ENCODE measurements at places on chromosomes 6 and 20.

- no peak for DNase-seq
These were observed 99.3 kb upstream of the CITED2 start for GRCh38 chr6:139473731-139474130.

DNA sequence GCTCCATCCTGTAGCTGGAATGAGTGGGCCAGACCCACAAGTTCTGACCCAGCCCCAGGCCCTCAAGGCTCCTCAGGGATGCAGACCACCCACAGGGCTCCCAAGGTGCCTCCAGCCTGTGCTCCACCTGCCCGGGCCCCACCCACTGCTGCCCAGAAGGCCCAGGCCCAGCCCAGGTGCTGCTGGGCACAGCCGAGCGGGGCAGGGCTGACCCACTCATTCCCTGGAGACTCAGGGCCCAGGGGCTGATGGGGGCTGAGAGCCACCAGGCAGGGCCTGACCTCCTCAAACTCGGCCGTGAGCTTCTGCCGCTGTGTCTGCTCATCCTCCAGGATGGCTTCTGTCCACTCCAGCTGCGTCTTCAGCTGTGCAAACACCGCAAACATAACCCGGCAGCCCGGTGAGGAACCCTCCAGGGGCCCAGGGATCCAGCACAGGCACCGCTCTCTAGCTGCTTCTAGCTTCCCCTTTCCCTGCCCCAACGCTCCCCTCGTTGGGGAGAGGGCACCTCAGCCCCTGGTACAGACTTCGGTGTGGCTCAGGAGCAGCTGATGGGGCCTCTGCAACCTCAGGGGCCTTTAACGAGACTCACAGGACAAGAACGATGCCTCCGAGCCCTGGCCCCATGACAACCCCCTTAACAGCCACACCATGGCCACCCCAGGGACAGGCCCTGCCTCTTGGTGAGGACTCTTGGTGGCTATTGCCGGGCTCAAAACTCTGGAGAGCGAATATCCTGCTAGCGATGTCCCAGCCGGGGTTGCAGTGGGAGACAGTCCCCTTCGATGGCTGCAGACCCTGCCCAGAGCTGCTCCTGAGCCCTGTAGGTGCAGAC lies 46.0 kb downstream of the DSTN start:
- peak; percentile 14 for DNase-seq

- no peak for DNase-seq
These were observed 128.2 kb downstream of the CRYBG1 start for GRCh38 chr6:106488494-106489370.

GRCh38 chr6:142545147-142545546 lies 243.3 kb downstream of the ADGRG6 start:
- DNase-seq = no peak

DNA sequence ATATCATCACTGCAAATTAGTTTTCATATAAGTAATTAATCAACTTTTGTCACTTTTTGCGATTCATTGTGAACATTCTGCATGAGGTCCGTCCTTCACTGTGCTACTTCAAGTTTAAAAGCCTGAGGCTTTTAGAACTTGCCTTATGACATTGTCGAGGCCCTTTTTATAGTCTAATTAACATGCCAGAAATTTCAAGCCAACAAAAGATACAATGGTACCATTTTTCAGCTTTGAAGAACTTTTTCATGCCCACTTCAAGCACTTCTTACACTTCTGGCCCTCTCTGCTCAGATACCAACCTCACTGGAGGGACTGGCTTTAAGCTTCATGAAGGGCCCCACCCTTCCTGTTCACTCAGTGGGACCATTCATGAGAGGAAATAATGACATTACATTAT lies 323.1 kb downstream of the TPBG start:
- no peak for DNase-seq

DNA sequence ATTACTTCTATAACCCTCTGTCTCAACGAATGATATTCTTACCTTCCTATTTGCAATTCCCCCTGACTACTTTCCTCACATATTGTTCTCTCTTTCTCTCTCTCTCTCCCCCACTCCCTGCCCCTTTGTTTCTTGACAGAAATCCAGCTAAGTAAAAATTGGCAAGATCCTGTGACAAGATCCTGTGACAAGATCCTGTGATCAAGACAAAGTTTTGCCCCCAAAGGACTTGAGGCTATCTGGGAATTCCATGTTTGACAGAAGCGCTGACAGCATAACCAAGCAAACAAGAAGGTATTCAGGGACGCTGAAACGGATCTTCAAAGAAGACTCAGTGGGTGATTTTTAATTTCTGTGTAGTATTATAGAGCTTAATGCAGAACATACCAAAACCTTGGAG lies 5.5 kb upstream of the HBS1L start:
- no peak for DNase-seq

DNA sequence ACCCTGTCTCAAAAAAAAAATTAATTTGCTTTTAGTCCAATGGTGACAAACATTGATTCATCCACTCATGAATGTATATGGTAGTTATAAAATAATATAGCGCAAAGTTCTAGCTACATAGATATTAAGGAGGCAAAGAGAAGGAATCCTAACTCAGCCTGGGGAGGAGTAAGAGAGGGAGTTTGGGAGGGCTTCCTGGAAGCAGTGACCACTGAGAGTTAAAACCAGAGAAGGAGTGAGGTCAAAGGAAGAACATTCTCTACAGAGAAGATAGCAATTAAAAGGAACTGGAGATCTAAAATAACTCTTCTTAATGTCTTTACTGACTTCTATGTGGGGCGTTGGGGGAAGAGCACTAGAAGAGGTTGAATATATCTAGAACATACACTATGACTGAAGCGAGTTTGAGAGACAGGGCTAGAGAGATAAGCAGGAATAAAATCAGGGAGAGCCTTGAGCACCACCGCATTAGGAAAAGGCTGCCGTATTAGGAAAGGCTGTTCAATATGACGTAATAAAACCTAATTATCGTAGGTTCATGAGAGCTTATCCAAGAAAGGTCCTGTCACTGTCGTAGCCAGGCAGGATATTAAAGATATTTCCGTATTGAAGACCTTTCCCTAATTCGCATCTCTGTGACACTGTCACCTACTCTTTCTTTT lies 81.8 kb upstream of the CNKSR3 start:
- no peak for DNase-seq

- DNase-seq = no peak
These were observed 253.7 kb downstream of the TMEM242 start for GRCh38 chr6:157069585-157069984.

DNA sequence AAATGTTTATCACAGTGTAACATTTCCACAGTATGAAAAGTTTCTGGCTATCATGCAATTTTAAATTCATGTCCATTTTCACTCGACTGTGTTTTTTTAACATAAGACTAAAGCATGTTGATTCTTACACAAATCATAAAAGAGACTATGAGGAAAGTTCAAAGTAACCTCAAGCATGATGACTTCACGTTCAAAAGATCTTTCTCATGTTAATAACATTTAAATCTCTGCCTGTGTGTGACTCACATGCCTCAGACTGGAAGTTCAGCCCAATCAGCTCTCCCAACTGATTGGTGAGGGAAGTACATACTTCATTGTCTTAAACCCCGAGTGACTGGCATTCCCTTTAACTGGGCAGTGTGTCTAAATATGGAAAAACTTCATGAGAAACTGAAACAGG lies 37.4 kb downstream of the ATXN1 start:
- no peak for DNase-seq

- DNase-seq = no peak
These were observed 978 bp downstream of the HLA-A start for GRCh38 chr6:29943053-29943966.

- DNase-seq = no peak
These were observed 41.6 kb downstream of the ANKEF1 start for GRCh38 chr20:10076126-10077080.

GRCh38 chr6:16109659-16110305 lies 19.1 kb upstream of the MYLIP start:
- no peak for DNase-seq

DNA sequence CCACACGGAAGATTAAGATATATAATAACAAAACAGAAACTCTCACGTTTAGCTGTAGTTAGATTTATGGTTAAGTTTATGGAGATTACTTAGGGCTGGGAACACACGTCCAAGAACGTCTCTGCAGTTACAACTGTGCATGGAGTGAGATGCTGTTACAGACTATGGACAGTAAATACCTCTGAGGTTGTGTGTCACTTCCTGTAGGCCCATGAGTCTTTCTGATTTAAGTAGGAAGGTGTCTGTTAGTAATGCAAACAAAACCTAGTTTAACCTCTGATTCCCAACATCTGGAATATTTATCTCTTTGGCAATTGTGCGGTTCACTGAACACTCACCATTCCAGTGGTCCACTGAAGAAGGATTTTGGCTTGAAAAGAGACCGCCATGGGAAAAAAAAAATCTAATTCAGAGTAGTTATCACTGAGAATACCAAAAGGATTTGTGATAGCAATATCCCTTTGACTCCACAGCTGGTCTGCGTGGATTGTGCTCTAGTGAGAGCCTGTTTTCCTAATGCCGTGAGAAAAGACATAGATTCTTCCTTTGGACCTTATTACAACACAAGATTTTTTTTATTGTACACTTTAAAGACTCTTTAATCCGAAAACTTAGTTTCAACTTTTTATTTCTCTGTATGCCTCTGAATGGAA lies 478.2 kb upstream of the CITED2 start:
- DNase-seq = no peak

DNA sequence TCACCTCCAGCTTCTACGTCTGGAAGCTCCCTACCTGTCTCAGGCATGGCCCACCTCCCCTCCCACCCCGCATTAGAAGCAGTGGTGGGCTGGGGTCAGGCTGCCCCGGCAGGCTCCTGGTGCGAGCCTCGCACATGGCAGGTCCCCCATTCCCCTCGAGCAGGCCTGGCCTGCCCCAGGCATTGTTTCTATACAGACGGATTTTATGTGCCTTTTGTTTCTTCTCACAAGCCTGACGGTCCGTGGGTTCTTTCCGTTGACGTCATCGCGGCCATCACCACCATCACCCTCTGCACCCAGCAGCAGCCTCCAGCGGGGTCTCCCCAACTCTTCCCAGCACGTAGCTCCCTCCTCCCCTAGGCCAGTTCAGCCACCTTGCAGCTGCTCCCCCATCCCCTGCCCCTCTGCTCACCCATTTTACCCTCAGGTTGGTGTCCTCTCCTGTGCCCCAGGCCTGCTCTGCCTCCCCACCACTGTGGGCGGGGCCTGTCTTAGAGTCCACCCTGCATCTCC lies 4.6 kb downstream of the CST7 start:
- DNase-seq = no peak

DNA sequence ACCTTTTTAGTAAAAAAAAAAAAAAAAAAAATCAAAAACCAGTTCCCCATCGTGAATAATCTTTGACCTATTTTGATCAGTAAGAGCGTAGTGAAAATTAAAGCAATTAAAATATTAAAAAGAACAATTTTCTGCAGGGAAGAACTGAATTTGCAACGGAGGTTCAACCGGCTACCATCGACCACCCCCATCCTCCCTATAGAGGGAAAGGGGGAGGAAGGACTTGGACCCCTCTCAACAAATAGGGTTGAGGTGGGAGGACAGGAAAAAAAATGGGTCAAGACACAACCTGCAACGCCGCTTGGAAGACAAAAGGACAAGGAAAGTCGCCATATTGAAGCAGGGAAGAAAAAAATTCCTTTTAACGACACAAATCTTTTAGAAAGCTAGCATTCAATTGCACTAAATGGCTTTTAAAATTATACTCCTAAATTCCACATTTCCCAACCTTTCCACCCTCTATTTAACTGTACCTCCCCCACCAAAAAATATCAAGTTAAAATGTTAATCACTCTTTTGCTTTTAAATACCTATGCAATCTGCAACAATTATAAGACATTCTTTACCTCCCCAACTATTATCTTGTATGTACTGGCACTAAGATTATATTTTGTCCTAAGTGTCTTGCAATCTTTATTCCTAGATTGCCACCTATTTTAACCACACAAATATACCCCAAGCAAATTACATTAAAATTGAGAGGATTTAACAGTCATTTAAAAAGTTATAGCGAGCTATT lies 1.7 kb downstream of the PPP1R10 start:
- DNase-seq = no peak

- DNase-seq = no peak
These were observed 497.2 kb upstream of the CDH4 start for GRCh38 chr20:60754856-60755255.

GRCh38 chr6:14957355-14958059 lies 288.4 kb upstream of the JARID2 start:
- peak; percentile 28 for DNase-seq
